ENCODE measurements at places on chromosomes 13 and 19.
A peak's percentile ranks its signal among the peaks of the same experiment; 100 is the strongest.

- no peak for DNase-seq
Measured at GRCh38 chr19:610801-611480, 21.3 kb downstream of the HCN2 start.

DNA sequence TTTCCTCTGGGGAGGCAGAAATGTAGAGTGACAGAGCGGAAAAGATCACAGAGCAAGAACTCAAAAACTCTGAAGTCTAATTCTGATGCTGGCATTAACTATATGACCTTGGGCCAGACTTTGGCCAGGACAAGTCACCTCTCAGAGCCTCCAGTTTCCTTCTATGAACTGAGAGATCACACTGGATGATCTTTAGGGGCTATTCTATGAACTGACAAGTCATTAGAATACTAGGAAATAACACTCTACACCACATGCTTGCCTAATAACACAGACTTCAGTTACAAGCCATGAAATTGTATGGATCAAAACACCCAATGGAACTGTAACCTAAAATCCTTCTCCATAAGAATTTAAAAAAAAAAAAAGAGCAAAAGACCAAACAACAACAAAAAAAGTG, 16.9 kb downstream of the SLC25A30 start:
- DNase-seq: no peak

GRCh38 chr13:53144826-53145225, 116.2 kb downstream of the OLFM4 start:
- no peak for DNase-seq

- DNase-seq: no peak
Measured at GRCh38 chr13:90899416-90899815, 448.1 kb upstream of the MIR17HG start.

GRCh38 chr13:113113846-113114271, 8.3 kb downstream of the F7 start:
- no peak for DNase-seq

DNA sequence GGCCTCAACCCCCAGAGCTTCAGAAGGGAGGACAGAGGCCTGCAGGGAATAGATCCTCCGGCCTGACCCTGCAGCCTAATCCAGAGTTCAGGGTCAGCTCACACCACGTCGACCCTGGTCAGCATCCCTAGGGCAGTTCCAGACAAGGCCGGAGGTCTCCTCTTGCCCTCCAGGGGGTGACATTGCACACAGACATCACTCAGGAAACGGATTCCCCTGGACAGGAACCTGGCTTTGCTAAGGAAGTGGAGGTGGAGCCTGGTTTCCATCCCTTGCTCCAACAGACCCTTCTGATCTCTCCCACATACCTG, 969 bp upstream of the CEACAM5 start:
- DNase-seq: no peak

GRCh38 chr19:17794731-17795494, at the start of gene B3GNT3:
B3GNT3 (plus strand) TSS chr19:17795138; CDS start chr19:17807808, 12,670 bp downstream.
- DNase-seq: peak; percentile 65

- DNase-seq: peak; percentile 49
Measured at GRCh38 chr13:28336193-28336657, 158.7 kb downstream of the FLT1 start.

- DNase-seq: no peak
Measured at GRCh38 chr19:18344582-18344950, 4.2 kb downstream of the PGPEP1 start.

- DNase-seq: no peak
Measured at GRCh38 chr13:21594715-21595545, 9.0 kb downstream of the MICU2 start.

DNA sequence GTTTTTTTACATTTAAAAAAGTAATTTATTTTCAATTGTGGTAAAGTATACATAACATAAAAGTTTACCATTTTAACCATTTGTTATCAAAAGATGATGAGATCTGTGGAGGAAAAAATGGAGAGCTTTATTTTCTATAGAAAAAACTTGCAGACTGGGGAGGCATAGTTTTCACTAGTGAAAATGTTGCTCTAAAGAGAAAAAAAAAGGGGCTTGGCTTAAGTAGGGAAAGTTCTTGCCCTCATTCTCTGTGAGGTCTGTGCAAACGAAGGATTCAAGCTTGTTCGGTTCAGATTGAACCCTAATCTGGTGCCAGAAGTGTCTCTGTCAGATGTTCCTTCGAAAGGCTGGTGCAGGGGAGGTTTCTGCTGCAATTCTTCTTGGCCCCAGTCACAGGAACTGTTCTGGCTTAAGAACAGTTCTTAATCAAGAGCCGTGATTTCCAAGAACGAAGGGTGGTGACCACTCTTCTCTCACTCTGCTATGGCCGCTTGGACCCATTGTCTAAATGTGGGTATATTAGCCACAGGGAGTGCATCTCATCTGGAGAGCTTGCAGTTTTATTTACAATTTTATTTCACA, 42.1 kb downstream of the PCCA start:
- DNase-seq: no peak

DNA sequence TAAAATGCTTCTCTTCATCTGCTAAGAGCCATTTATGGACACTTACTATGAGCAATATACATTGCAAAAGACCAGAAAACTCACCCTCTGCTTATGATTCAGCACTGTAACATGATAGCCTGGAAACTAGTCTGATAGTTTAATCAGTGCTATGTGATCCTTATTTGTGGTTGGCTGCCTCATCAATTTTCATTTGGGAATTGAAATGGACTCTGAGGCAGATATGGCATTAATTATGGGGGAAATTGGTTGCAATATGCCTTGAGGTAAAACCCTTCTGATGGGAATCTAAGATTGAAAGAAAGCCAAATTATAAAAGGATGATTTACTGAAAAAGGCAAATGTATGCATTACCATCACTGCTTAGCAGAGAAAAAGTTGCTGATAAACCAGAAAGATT, 33.5 kb downstream of the FAM216B start:
- DNase-seq: no peak

DNA sequence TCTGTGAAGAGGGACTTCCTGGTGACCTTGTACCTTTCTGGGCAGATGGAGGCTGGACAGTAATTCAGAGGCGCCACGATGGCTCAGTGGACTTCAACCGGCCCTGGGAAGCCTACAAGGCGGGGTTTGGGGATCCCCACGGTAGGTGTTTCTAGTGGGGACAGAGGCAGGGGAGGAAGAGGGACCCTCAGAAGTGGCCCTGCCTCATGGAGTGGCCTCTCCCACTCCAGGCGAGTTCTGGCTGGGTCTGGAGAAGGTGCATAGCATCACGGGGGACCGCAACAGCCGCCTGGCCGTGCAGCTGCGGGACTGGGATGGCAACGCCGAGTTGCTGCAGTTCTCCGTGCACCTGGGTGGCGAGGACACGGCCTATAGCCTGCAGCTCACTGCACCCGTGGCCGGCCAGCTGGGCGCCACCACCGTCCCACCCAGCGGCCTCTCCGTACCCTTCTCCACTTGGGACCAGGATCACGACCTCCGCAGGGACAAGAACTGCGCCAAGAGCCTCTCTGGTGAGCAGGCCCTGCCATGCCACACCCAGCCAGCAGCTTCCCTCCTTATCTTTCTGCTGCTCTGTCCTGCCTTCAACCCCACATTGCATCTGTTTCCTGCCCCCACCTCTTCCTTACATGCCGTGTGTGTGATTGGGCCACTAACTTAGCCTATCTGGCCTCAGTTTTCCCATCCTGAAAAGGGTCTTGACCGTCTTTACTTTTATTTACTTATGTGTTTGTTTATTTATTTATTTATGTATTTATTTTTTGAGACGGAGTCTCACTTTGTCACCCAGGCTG, 7.3 kb downstream of the ANGPTL4 start:
- no peak for DNase-seq

GRCh38 chr19:47619763-47620162, 10.8 kb downstream of the BICRA start:
- no peak for DNase-seq

DNA sequence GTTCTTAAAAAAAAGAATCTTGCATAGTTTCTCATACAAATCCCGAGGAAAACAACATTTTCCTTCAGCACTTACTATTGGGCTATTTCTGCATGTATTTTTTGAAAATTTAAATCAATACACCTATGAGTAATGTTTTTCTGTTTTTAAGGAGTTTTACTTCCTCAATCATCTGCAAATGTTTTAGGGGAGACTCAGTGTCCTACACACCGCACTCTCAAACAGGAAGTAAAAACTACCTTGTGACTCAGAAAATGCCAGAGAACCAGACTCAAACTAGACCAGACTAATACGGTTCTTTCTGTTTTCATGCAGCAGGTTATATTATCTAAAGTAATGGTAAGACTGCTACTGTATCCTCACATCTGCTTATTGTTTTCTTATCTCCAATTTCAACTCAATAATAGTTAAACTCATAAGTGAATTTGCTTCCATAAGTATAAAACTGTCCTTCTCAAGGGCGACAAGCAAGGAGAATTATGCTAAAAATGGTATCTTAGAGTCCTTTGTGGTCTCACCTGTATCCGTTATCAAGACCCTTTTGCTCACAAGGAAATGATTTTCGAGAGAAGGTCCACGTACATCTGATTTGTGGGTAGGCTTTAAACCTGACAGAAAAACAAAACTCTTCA, 52.5 kb downstream of the FLT3 start:
- DNase-seq: no peak

GRCh38 chr13:78875792-78876580, 217.0 kb upstream of the OBI1 start:
- peak; percentile 48 for DNase-seq

DNA sequence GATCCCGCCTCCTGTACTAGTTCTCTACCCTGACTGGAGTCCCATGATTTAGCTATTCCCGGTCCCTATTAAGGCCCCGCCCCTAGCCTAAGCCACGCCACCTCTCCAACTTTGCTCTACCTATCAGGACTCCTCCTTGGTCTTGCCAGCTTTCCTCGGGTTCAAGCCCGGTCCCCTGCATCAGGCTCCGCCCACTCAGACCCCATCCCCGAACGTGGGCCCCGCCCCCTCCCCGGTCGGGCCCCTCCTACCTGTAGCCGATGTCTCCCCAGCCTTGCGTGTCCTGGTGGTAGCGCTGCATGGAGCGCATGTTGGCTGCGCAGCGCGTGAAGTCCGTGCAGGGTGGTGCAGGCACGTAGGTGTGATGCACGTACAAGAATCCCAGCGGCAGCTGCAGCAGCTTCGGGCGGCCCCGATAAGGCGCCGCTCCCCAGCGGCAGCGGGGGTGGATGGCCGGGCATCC, 7.3 kb upstream of the RASAL3 start:
- DNase-seq: no peak

DNA sequence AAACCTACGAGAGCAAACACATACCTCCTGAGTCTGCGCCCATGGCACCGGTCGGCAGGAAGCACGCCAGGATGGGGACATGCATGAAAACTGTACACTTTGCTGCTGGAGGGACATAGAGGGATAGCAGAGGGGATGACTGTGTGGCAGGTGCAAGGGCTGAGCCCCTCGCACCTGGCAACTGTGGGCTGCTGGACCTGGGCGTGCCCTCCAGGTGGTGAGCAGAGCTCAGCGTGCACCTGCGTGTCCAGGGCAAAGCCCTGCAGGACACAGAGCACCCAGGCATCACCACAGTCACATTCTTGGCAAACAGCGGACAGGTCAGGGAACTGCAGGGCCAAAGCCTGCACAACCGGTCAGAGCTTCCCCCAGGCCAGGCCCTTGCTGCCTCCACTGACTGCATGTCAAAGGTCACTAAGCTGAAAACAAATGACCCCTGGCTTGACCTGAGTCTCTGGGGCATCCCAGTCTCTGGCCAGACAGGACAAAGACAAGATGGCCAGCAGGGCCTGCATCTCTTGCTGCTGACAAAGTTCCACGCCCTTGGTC, 9.0 kb upstream of the ISYNA1 start:
- no peak for DNase-seq

- DNase-seq: no peak
Measured at GRCh38 chr13:39379667-39380655, 223.0 kb downstream of the LHFPL6 start.

DNA sequence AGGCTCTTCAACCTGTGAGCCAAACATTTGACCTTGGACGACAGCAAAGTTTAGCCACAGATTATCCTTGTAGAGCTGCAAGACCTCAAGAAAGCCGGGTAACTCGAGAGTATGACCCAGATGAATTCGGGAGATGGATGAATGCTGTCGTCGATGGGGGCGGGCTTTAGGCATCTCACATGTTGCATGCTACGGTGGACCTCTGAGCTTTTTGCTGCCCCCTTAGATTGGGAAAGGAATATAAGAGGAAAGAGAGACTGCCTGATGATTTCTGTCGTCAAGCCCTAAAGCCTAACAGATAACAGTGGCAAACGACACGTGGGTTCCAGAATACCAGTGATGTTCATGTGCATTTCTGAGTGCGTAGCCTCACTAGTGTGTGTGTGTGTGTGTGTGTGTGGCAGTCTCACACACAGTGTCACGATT, 730 bp upstream of the ABCC4 start:
- DNase-seq: peak; percentile 45

GRCh38 chr19:8192221-8192820, 16.8 kb upstream of the CERS4 start:
- DNase-seq: no peak

DNA sequence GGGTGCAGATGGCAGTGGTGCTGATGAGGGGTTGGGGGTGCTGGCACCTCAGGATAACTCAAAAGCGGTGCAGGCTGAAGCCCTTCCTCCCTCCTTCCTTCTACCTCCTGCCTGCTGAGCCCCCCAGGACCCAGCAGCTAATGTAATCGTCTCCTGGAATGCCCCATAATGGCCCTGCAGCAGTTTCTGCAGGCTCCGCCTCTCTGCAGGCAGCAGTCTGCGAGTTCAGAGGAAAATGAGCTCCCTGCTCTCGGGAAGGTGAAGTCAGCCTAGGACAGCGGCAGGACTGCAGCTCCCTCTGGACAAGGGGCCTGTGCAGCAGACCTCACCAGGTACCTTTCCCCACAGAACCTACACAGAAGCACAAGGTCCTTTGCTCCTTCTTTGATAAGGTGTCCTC, 130.9 kb downstream of the ZDHHC20 start:
- DNase-seq: no peak

GRCh38 chr19:48398375-48399235, 5.1 kb downstream of the GRIN2D start:
- peak; percentile 73 for DNase-seq

DNA sequence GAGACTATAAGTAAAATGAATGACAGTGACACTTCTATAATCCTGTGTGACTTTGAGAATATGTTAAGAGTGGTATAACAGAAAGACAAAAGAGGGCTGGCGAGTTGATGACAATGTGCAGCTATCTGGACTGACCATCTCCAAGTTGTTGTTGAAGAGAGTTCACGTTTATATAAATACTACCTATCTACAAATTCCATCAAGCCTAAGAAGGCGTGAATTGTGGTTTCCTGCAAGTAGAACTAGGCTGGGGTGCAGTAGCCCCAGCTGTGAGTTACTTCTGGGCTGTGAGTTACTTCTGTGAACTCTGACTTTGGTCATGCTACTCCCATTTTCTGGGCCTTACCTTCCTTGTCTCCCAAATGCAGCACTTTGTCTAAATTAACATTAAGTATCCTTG, 561.0 kb downstream of the TBC1D4 start:
- no peak for DNase-seq

GRCh38 chr19:47309038-47309437, 623 bp upstream of the C5AR1 start:
- no peak for DNase-seq

DNA sequence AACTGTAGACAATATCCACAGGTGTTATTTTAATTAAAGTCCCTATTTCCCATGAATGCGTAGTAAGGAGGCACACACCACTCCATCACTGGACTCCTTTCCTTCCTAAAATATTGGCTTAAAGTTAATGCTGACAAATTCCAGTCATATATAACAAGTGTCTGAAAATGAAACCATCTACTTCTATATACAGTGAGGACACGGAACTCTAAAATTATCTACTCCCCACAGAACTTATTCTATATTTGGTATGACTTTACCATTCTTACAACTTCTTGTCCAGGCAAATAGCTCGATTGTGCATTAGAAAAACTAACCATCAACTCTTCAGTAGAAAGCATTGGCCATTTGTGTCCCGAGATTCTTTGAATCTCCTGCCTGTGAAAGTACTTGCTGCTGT, 1560.2 kb downstream of the EFNB2 start:
- no peak for DNase-seq
